ENCODE measurements at places on chromosomes 2 and 18.

DNA sequence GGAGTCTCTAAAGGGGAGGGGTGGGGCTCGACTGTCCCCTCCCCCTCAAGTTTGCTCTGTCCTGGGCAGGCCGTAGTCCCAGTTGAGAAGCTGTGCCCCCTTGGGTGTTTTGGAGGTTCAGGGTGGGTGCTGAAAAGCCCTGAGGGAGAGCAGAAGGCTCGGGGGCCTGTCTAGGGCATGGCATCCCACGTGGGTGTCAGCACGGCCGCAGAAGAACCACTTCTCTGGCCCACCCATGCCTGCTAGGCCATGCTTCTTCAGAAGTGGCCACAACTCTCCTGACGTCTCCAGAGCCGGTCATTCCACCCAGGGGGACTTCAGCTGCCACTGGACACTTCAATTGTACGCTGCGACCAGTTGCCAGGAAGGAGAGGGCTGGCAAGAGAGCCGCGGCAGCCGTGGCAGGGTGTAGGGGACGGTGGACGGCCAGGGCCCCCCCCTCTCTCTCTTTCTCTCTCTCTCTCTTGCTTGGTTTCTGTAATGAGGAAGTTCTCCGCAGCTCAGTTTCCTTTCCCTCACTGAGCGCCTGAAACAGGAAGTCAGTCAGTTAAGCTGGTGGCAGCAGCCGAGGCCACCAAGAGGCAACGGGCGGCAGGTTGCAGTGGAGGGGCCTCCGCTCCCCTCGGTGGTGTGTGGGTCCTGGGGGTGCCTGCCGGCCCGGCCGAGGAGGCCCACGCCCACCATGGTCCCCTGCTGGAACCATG, at the start of gene INPP5D:
Gene INPP5D (plus strand): TSS at position 546 of the 704 bp plus-strand sequence. CDS start 137 bp downstream, at position 683.
- no peak for DNase-seq

- no peak for DNase-seq
Measured at GRCh38 chr2:135525786-135526185, 5.2 kb downstream of the ZRANB3 start.

GRCh38 chr18:13544953-13545352, 181.4 kb downstream of the FAM210A start:
- DNase-seq, result no peak

DNA sequence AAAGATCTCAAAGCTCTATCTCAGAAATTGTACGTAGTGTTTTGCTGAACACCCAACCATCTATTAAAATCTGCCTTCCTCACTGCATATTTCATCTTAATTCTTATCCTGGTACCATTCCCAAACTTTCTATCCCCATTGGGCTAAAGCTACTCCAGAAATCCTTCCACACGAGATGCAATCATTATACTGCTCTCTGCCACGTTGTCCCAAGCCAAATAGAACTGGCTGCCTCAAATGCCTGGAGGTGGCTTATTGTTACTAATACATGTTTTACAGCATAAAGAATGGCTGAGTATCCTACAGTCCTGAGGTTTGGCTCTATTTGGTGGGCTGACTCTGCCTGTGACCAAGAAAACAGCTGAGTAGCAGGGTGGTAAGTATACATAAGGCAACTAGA, 306.0 kb upstream of the ACVR2A start:
- DNase-seq, result no peak

GRCh38 chr18:48797841-48798255, 152.9 kb downstream of the SMAD7 start:
- no peak for DNase-seq

DNA sequence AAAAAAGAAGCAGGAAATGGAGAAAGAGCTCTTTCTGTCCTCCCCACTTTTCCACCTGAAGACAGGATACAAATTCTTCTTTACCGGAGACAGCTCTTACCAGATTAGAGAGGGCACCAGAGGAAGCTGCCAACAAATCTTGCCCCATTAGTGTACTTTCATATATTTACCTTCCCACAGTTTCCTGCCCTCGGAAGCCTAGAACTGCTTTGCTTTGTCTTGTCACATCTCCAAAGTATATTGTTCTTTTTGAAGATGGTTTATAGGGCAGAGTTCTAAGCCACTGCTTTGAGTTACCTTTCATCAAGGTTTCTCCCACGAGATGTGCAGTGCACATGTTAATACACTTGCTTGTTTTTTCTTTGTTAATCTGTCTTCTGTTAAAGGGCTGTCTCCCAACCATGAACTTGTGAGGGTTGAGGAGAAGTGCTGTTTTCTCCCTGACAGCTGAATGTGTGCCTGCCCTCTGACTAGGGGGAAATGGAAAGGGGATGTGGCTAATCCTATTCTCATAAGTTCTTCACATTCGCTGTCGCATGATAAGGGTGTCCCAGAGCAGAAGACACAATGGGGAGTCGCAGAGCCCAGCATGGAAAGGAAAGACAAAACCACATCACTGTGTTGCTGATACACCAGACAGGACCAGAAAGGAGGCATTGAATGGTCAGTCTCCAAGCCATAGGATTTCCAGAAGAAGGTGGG, 24.2 kb downstream of the CENPA start:
- no peak for DNase-seq

DNA sequence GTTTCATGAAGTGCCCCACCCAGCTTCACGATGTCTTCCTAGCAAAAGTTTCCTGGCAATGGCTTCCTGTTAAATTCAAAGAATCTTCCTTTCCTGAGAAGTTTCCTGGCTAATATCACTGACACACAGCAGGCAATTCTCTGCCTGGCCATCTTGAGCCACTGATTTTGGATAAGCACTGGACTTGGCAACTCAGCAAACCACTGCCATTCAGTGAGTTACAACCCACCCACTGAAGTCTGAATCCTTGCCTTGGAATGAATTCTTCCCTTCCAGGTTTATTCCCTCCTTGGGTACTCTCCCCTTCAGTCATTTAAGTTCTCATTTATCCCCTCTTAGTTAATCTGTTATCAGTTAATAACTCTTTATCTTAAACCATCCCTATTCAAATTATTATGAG, 426.0 kb downstream of the MBD2 start:
- DNase-seq, result no peak

GRCh38 chr2:189876271-189876670, 92.0 kb downstream of the PMS1 start:
- no peak for DNase-seq

GRCh38 chr2:169139993-169140767, 70.8 kb downstream of the DHRS9 start:
- DNase-seq, result no peak

DNA sequence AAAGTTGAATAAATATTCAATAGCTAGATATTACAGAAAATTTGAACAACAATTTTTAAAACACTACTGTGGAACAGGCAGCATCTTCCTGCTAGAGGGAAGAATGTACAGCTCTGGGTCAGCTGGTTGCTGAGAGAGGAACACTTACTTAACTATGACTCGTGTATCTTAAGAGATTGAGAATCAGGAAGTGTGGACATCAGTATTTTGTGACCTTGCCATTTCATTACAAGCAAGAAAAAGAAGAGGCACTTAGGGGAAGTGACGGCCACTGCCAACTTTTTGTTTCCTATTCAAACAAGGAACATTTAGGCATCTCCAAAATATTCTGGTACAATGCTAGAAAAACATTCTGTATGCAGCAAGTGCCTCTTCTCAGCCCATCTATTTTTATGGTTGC, 45.9 kb downstream of the ITPRID2 start:
- DNase-seq, result no peak

- no peak for DNase-seq
Measured at GRCh38 chr2:121475811-121476571, 54.7 kb upstream of the RNU4ATAC start.

DNA sequence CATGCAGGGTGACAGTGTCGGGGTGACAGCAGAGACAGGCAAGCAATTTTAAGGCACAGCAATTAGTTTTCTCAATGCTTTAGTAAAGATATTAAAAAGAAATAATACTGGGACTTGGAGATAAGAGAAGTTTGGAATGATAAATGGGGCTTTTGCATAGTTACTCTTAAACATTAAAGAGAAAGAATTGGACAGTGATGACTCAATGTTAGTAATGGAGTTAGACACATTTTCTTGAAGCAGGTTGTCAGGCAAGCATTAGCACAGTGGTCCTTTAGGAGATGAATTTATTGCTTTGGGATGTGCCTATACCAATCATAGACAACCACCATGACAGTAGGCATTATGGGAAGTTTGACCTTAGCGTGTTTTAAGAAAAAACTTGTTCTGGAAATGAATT, 228.3 kb upstream of the RAB12 start:
- no peak for DNase-seq

- DNase-seq, result no peak
Measured at GRCh38 chr2:215367662-215368492, 56.0 kb downstream of the ATIC start.

GRCh38 chr2:200223205-200223784, 83.2 kb upstream of the SPATS2L start:
- no peak for DNase-seq

- no peak for DNase-seq
Measured at GRCh38 chr2:96315400-96316071, 9.6 kb upstream of the ITPRIPL1 start.

GRCh38 chr2:123696799-123697410, 328.2 kb upstream of the CNTNAP5 start:
- no peak for DNase-seq

- DNase-seq, result no peak
Measured at GRCh38 chr2:72921853-72922252, 4.5 kb downstream of the EMX1 start.

- no peak for DNase-seq
Measured at GRCh38 chr2:64846177-64846576, 143.0 kb upstream of the SLC1A4 start.

- DNase-seq, result no peak
Measured at GRCh38 chr2:83081826-83082690, 1377.0 kb downstream of the SUCLG1 start.

- no peak for DNase-seq
Measured at GRCh38 chr2:29053223-29053622, 21.1 kb downstream of the PCARE start.

DNA sequence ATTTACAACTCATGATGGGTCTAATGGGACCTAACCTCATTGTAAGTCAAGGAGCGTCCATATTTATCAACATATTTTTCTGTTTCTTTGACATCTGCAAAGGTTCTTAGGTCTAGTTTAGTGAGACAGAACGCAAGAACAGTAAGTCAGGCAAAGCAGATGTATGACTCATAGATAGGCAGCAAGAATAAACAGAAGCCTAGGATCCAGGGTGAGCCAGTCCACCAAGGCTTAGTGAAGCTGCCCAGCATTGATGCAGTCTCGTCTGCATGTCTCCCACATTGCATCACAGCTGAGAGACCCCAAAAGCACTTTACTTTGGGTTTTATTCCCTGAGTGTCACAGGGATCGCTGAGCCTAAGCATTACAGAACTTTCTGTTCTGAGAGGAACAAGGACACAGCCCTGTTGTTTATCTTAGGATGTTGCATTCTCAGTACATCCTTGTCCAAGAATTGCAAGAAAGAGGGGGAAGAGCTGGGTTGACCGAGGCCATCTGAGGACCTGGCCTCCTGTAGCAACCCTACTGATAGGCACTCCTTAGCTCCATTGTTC, 29.6 kb upstream of the TMEM177 start:
- DNase-seq, result no peak

GRCh38 chr2:176814740-176815367, 397.7 kb upstream of the HNRNPA3 start:
- DNase-seq, result no peak

DNA sequence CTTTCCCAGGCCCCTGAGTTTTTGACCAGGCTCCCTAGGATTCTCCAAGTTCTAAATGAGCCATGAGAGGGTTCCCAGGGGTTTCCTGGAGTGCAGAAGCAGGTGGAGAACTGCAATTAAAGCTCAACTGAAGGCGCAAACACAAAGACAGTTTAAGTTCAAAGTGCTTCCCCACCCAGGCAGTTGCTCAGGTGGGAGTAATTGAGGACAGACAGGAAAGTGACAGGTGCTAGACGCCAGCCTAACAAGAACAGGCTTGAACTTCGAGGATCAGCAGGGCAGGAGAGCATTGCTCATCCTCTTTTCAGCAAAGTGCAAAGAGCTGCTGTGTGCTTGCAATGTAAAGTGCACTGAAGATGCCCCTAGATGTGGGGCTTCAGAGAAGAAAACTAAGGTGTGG, 77.2 kb upstream of the ST8SIA3 start:
- no peak for DNase-seq

GRCh38 chr18:78510636-78511035, 469.0 kb upstream of the SALL3 start:
- no peak for DNase-seq

GRCh38 chr18:8899000-8899399, 193.6 kb downstream of the MTCL1 start:
- DNase-seq, result no peak

GRCh38 chr18:3747176-3747973, 297.4 kb downstream of the TGIF1 start:
- DNase-seq, result no peak

- DNase-seq, result no peak
Measured at GRCh38 chr18:42067518-42067917, 112.5 kb downstream of the PIK3C3 start.

GRCh38 chr2:152421521-152422370, 86.8 kb downstream of the FMNL2 start:
- no peak for DNase-seq

- DNase-seq, result no peak
Measured at GRCh38 chr2:120943403-120944034, 207.9 kb downstream of the GLI2 start.

DNA sequence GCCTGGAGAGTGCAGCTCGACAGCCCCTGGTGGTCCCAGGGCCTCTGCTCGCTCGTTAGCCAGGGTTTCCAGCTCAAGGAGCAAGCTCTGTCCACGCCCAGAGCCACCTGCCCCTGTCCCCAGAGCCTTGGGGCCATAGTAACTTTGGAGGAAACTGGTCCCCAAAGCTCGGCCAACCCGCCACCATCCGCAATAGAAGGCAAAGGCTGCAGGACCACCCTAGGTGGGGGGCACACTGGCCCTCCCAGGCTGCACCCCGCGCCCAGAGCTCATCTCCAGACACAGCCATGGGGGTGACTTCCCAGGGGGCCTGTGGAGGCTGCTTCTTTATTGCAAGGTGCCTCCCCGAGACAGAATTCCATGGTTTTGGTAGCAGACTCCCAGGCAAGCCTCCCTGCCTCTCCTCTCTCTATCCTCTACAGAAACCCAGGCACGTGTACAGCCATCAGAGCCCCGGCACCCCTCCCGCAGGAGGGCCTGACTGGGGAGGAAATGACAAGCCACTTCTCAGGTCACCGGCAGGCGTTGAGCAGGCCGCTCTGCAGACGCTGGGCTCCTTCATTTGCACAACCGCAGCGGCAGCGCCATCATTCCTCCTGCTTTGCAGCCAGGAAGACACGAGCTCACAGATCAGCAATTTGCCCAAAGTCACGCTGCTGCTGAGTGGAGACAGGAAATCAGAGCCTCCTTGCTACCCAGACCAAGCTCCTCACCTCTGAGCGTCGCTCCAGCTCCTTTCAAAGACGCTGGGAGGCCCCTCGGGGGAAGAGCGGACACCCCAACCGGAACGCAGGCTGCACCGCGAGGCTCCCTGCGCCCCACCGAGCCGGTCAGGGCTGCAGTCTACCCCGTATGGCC, 80.2 kb downstream of the NDUFA10 start:
- DNase-seq, result no peak

DNA sequence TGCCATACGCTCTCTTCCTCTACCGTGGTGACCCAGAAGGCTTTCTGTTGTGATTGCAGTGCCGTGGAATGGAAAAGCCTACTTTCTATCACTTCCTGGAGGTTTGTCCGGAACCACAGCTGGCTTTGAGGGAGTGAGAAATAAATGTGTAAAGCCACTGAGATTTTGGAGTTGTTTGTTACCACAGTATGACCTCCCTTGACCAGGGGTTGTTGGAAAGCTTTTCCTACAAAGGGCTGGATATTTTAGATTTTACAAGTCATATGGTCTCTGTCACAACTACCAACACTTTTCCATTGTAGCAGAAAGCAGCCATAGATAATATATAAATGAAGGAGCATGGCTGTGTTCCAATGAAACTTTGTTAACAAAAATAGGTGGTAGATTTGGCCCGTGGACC, 70.3 kb downstream of the VAPA start:
- DNase-seq, result no peak

GRCh38 chr2:115904516-115904915, 1462.1 kb downstream of the DPP10 start:
- DNase-seq, result no peak
